ENCODE measurements at places on chromosomes 7 and 10. TPM values are rescaled to one million over a fixed set of nuclear protein-coding genes. Genes with fewer than 3 reads are reported as not detected.

AKR1E2 gene
- total RNA-seq: 1.3 TPM

OR13A1 gene
- 0.32 TPM for total RNA-seq

TET1 gene
- 0.56 TPM for total RNA-seq

DNA sequence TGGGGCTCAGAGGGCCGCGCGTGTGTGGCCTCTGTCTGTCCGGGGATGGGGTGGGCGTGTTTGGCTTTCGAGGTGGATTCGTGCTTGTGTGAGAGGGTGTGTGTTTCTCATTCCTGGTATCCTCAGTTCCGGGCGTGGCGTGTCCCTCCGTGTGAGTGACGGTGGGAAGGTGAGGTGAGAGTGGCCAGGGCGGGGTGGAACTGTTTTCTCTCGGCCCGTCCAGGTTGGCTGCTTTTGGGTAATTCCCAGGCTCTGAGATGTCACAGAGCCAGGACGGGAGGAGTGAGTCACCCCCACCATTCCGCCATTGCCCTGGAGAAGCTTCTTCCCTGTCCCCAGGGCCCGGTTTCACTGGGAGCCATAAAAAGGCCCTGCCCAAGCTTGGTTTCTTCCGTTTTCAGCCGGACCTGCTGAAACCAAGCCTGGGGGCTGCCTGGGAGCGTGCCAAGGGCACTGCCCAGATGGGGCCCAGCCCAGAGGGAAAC, 21.3 kb upstream of the CLDN4 start:
- peak; percentile 94 for ATAC-seq

GRCh38 chr7:82624337-82624736, 180.8 kb upstream of the CACNA2D1 start:
- no peak for ATAC-seq

DNA sequence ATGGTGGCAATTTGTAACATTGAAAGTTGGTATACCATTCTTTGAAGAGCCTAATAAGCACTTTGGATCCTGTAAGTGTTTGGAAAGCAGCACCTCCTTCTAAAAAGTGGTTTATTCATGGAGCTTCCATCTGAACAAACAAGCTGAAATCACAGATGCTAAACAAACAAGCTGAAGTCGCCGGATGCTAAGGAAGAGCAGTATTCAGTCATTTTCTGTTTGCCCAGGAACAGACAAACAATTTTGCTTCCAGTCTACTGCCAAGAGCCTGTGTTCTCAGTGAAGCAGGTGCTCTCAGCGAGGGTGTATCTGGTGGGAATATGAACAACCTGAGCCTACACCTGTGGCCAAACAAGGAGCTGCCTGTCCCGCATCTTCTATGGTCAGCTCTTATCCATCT, 6.3 kb downstream of the COL28A1 start:
- ATAC-seq: no peak

DNA sequence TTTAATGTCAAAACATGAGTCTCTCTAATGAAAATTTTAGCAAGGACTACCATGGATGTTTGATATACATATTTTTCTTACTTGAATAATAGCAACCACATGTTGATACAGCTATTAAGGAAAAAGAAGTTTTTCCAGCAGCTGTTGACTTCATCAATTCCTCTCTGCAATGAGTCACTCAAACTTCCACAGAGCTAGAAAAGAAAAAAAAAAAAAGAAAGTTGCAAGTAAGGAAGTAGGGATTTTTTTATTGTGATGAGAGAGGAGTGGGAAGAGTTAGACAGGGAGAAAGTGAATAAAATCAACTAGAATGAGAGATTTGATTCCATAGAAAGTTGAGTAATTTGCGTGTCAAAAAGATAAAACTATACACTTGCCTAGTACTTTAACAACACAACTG, 46.2 kb downstream of the CAV1 start:
- no peak for ATAC-seq

GRCh38 chr7:134016223-134016941, 110.8 kb upstream of the LRGUK start:
- ATAC-seq: no peak

DNA sequence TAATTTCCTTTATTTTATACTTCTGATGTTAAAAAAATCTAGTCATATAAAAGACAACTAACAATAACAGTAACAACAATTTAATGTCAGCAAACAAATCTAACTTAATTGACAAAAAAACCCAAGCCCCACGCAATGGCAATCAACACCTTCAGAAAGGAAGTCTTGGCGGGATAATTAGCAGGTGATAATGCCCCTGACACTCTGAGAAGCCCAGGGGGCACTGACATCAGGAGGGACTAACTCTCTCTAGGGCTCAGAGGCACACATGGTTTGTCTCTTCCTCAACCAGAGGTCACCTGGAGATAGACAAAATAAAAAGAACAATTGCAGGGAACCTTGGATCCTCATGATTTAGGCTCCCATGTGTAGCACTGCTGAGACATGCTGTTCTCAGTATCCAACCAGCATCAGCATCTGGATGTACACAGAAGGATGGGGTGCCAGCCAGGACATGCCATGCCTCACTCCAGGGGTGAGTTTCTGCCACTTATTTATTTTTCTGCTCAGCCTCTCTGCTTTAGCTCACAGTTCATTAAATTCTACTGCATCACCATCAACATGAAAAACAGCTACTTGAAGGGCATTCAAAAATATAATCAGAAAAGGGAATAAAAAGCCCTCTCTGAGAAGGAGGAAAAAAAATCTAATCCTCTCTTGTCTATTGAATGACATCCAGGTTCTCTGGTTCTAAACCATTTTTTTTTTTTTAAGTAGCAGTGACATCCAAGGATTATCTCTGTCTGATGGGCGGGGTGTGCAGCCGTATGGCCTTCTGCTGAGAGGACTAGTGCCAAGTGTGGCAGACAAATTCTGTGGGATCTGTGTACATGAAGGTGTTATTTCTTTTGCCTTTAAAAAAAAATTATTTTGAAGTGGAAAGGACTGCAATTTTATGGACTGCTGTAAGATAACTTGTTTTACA, 96.3 kb downstream of the ATXN7L1 start:
- ATAC-seq: no peak

DNA sequence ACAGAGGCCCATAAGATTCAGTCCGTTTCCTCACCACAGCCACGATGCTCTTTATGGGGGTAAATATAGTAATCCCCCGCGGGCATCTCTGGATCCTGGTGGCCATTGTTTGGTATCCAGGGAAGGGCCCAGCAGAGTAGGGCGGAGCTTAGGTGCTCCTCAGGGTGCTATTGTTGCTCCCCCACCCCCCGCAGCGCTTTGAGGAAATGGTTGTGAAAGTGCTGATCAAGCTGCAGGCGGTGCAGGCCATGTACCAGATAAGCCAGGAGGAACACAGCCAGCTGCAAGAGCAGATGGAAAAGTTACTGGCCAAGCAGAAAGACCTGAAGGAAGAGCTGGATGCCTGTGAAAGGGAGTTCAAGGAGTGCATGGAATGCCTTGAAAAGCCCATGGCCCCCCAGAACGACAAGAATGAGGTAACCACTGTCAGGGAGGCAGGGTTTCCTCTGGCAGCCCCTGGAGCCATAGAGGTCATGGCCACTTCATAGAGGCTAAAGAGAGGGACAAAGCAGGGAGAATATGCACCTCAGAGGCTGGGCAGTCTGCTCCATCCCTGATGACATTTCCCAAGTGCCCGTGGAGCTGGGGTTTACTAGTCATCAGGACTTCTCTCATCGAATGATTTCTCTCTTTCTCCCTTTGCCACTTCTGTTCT, 17.6 kb upstream of the FLNC start:
- peak; percentile 19 for ATAC-seq

- peak; percentile 59 for ATAC-seq
Observed at GRCh38 chr10:5449823-5450222, 37.5 kb downstream of the NET1 start.

All from esophagus mucosa (tissue), 1 donor.